ENCODE measurements at places on chromosomes 7 and 10.

GRCh38 chr10:92573091-92573797 lies 649 bp downstream of the IDE start:
- DNase-seq = no peak

- peak; percentile 99 for DNase-seq
These were observed 113.4 kb downstream of the SEM1 start for GRCh38 chr7:96596120-96596826.

GRCh38 chr7:151250181-151251132 lies 2.0 kb upstream of the SMARCD3 start:
- DNase-seq = no peak

- DNase-seq = no peak
These were observed 48.6 kb downstream of the ITGB1 start for GRCh38 chr10:32909456-32909855.

DNA sequence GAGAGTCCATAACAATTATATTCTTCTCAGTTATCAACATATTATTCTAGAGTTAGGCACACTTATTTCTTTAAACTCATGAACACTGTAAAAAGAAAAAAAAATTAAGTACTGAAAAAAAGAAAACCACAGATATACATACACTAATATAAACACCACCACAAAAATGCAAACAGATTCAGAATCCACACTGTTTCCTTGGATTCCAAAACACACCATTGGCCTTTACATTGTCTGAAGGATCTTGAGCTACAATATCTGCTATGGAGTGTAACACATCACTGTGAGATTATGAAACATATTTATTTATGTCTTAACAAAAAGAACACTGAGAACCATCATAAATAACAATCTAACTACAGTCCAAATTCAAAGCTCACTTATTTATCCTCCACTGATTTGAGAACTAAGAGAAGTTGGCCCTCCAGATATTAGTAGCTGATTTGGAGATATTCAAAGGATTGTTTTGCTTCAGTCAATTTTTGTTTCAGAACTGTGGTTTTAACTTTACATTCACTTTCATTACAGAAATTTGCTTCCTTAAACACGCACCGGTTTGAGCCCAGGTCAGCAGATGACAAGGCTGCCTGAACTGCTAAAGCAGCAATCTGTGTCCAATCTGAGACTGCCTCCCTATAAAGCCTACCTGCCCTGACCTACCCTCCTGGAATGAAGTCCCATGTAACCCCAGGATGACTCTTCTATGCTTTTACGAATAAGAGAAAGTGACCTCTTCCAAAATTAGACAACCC lies 47.0 kb upstream of the CDK1 start:
- DNase-seq = no peak

Data from NCI-H1436 treated with DMSO at 0.1 percent for 48 hours (cell line).